Left ventricle myocardium superior (tissue), 1 donor: ENCODE measurements at places on chromosomes 5 and 9. TPM values are rescaled to one million over a fixed set of nuclear protein-coding genes. Genes with fewer than 3 reads are reported as not detected.

The INSYN2B gene
- 0.50 TPM for total RNA-seq

The PCDHB9 gene
- 0.59 TPM for total RNA-seq

The AQP7 gene
- total RNA-seq: 173 TPM

The PROB1 gene
- 56.5 TPM for total RNA-seq

The SPATA31D4 gene
- total RNA-seq: not detected

The FRMPD1 gene
- total RNA-seq: 1.8 TPM

The ECM2 gene
- total RNA-seq: 5.3 TPM

The CMBL gene
- total RNA-seq: 48.6 TPM

The SLC25A2 gene
- total RNA-seq: not detected

The PCDHGA11 gene
- total RNA-seq: 5.0 TPM

The LRRC19 gene
- total RNA-seq: not detected

The PCDHB12 gene
- 1.3 TPM for total RNA-seq

The PCDHB1 gene
- total RNA-seq: not detected

The TMEM232 gene
- total RNA-seq: 2.9 TPM

The GMCL2 gene
- not detected for total RNA-seq

The ACOT12 gene
- total RNA-seq: not detected

The S100Z gene
- total RNA-seq: 0.20 TPM

The F2RL1 gene
- total RNA-seq: 1.1 TPM

The TNC gene
- total RNA-seq: 2.5 TPM

The KIF12 gene
- not detected for total RNA-seq

The MYMK gene
- total RNA-seq: not detected

The IER5L gene
- 3.5 TPM for total RNA-seq

The CDX1 gene
- not detected for total RNA-seq

The PCDHB2 gene
- 2.2 TPM for total RNA-seq
